ENCODE measurements at places on chromosomes 2 and 18.

GRCh38 chr2:110116033-110116710 lies 550 bp upstream of the MALL start:
- no peaks in the 10 kb centered on the region for H3K36me3 ChIP-seq
- no peak for DNase-seq
- H3K27ac ChIP-seq: no peak overlapping the region
- H3K27me3 ChIP-seq: peaks cover 2% of the 10 kb centered on the region
- H3K4me3 ChIP-seq: no peak overlapping the region

- no peak overlapping the region for H3K4me3 ChIP-seq
- H3K27ac ChIP-seq: no peak overlapping the region
- H3K27me3 ChIP-seq: peaks cover 38% of the 10 kb centered on the region
- no peaks in the 10 kb centered on the region for H3K4me1 ChIP-seq
- no peaks in the 10 kb centered on the region for H3K36me3 ChIP-seq
Observed at GRCh38 chr2:136407117-136407951, 289.4 kb upstream of the CXCR4 start.

- peaks cover 3% of the 10 kb centered on the region for H3K27me3 ChIP-seq
- H3K27ac ChIP-seq: no peak overlapping the region
- H3K4me3 ChIP-seq: no peak overlapping the region
- no peak for DNase-seq
- H3K4me1 ChIP-seq: no peaks in the 10 kb centered on the region
Observed at GRCh38 chr2:64498438-64498837, 25.7 kb upstream of the AFTPH start.

DNA sequence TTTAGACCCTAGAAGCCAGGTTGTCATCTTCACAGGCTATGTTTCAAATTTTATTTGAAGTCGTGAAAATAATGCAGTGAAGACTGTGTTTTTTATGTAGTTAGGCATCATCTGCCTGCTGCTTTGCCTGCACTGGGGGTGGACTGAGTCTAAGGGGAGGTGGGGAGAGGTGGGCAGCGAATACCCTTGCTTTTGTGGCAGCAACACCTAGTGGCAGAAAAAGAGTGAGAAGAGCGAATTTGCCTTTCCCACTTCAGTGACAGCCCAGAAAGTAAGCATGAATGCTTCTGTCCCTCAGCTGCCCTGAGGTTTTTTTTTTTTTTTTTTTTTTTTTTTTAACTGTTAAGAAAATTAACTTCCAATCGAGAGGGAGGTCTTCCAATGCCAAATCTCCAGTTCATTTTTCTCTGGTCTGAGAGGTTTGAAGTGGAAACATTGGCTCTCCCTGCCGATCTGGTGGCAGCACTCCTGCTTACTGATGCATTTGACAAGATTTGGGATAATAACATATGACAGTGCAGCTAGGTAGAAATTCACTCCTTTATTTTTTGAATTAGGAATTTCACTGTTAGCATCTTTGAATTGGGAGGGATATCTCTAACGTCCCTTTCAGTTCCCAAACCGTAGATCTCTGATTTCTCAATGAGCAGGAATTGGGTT lies 60.3 kb upstream of the LYPD6B start:
- H3K4me3 ChIP-seq: no peak overlapping the region
- H3K27me3 ChIP-seq: no peaks in the 10 kb centered on the region
- no peaks in the 10 kb centered on the region for H3K36me3 ChIP-seq
- H3K4me1 ChIP-seq: no peaks in the 10 kb centered on the region
- H3K27ac ChIP-seq: no peak overlapping the region
- DNase-seq: no peak

- H3K4me3 ChIP-seq: no peak overlapping the region
- H3K27ac ChIP-seq: no peak overlapping the region
- H3K4me1 ChIP-seq: no peaks in the 10 kb centered on the region
- DNase-seq: no peak
- no peaks in the 10 kb centered on the region for H3K27me3 ChIP-seq
Observed at GRCh38 chr2:151716721-151717120, 17.6 kb downstream of the NEB start.

DNA sequence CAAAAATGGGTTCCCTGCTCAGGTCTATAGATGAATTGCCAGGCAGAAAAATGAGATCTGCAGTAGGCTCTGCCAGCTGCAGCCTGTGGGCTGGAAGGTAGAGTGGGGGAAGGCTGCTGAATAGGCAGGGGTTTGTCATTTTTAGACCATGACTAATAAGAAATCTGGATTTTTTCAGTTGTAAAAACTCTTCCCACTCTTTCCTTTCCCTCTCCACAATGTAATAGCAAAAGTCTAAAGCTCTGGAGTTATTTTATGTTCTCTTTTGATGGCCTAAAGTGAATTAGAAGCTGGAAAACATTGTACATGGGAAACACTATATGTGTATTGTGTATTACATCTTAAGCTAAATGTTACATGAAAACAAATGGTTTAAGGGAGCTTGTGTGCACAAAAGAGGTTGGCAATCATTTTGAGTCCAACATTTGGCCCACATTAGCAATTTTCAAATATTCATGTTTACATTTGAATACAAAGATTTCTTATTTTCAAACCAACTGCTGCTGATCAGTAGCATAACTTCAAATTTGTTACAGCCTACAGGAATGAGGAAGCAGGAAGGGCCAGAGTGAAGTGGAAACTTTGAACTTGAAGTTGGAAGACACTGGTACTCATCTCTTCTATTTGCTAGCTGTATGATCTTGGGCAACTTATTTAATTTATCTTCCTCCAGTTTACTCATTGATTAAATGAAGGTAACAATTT lies 407.1 kb downstream of the SLC4A3 start:
- no peaks in the 10 kb centered on the region for H3K4me1 ChIP-seq
- DNase-seq: no peak
- no peak overlapping the region for H3K27ac ChIP-seq
- no peaks in the 10 kb centered on the region for H3K27me3 ChIP-seq
- H3K36me3 ChIP-seq: no peaks in the 10 kb centered on the region
- H3K4me3 ChIP-seq: no peak overlapping the region

DNA sequence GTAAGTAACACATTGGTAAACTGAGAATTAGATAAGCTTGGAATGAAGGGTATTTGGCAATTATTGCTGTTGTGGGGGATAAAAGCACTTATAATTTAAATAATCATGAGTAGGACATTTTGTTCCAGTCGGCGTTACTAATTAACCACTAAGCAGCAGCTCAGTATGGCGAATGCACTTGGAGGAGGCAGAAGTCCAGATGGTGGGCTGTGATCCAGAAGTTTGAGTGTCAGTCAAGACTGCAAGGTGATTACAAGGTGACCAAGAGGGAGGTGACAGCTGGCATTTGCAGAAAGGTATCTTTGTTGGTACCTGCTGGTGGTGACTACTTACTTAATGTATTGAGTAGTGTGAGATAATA lies 643.6 kb upstream of the FAM98A start:
- H3K36me3 ChIP-seq: no peaks in the 10 kb centered on the region
- H3K4me3 ChIP-seq: no peak overlapping the region
- no peaks in the 10 kb centered on the region for H3K4me1 ChIP-seq
- no peaks in the 10 kb centered on the region for H3K27me3 ChIP-seq
- no peak for DNase-seq

DNA sequence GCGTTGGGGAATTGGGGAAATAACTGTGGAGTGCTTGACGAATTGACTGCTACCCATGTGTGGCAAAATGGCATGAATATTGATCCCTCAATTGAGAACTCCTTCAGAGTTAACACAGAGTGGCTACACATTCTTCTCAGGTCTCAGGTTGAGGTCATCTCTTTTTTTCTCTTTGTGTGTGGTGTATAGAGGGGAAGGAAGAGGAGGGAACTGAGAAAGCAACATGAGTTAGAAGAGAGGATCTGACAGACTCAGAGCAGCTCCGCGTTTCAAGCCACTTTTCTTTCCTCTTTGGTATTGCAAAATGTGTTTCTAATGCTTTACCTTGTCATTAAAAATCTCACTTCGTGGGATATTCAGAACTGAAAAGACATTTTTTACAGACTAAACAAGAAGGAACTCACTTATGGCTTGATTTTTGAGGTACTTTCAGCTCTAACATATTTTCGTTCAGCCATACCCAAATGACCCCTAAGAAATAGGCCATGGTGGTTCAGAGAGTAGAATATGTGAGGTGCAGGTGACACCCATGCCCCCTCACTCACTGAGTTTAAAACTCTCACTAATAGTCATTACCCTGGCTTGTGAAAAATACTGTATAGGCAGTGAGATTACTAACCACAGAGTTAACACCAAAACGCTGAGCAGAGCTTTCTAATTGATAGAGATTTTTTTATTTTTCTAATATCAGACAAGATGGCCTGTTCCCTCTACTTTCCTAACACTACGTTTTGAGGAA lies 22.5 kb downstream of the STAT4 start:
- DNase-seq: no peak
- H3K36me3 ChIP-seq: peaks cover 22% of the 10 kb centered on the region
- H3K27ac ChIP-seq: peak overlapping the region; percentile 84
- no peaks in the 10 kb centered on the region for H3K27me3 ChIP-seq
- H3K4me3 ChIP-seq: no peak overlapping the region

- no peak overlapping the region for H3K27ac ChIP-seq
- no peaks in the 10 kb centered on the region for H3K36me3 ChIP-seq
- no peaks in the 10 kb centered on the region for H3K27me3 ChIP-seq
- H3K4me3 ChIP-seq: no peak overlapping the region
Observed at GRCh38 chr2:54845094-54845493, 121.6 kb downstream of the EML6 start.

DNA sequence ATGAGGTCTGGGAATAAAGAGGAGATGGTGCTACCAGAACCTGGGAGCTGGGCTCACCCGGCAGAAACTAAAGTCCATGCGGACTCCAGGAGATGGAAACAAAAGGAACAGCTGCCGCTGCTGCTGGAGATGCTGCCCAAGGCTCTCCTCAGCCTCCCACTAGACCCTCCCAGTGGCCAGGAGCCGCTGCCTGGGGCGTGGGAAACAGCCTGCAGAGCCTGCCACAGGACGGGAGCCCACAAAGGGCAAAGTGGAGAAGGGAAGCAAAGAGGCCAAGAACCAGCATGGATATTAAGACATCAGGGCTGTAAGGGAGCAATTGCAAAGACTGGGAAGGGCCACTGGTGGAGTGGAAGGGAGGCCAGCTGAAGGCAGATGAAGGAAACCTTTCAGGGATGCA lies 179.6 kb downstream of the NCK2 start:
- H3K27me3 ChIP-seq: no peaks in the 10 kb centered on the region
- H3K4me3 ChIP-seq: no peak overlapping the region
- H3K4me1 ChIP-seq: peaks cover 27% of the 10 kb centered on the region
- H3K36me3 ChIP-seq: no peaks in the 10 kb centered on the region

GRCh38 chr2:211281430-211282073 lies 725.2 kb downstream of the CPS1 start:
- no peak for DNase-seq
- H3K27ac ChIP-seq: no peak overlapping the region
- H3K4me3 ChIP-seq: no peak overlapping the region

DNA sequence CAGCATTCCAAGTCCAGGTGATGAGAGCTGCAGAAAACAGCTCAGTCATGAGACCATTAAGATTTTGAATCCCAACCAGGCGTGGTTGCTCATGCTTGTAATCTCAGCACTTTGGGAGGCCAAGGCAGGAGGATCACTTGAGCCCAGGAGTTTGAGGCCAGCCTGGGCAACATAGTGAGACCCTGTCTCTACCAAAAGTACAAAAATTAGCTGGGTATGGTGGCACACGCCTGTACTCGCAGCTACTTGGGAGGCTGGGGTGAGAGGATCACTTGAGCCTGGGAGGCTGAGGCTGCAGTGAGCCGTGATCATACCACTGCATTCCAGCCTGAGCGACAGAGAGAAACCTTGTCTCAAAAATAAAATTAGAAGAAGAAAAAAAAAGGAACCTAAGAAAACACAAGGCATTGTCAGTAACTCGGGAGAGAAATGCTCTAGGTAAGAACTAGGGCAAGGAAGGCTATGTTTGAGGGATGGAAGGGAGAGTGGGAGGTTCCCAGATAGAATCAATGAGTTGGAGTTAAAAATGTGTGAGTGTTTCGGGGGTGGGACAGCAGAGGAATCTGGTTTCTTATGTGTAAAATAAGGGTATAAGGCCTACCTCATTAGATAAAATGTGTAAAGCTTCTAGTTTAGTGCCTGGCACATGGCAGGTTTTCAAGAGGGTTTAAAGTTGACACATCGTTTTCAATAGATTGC lies 23.3 kb upstream of the MTA3 start:
- peaks cover 4% of the 10 kb centered on the region for H3K27me3 ChIP-seq
- no peak for DNase-seq
- H3K4me1 ChIP-seq: no peaks in the 10 kb centered on the region
- no peak overlapping the region for H3K4me3 ChIP-seq
- no peaks in the 10 kb centered on the region for H3K36me3 ChIP-seq
- no peak overlapping the region for H3K27ac ChIP-seq

- H3K4me1 ChIP-seq: peaks cover 14% of the 10 kb centered on the region
- H3K27ac ChIP-seq: no peak overlapping the region
- DNase-seq: no peak
- no peaks in the 10 kb centered on the region for H3K36me3 ChIP-seq
- no peaks in the 10 kb centered on the region for H3K27me3 ChIP-seq
Observed at GRCh38 chr18:75200071-75200470, 8.9 kb downstream of the PTGR3 start.

DNA sequence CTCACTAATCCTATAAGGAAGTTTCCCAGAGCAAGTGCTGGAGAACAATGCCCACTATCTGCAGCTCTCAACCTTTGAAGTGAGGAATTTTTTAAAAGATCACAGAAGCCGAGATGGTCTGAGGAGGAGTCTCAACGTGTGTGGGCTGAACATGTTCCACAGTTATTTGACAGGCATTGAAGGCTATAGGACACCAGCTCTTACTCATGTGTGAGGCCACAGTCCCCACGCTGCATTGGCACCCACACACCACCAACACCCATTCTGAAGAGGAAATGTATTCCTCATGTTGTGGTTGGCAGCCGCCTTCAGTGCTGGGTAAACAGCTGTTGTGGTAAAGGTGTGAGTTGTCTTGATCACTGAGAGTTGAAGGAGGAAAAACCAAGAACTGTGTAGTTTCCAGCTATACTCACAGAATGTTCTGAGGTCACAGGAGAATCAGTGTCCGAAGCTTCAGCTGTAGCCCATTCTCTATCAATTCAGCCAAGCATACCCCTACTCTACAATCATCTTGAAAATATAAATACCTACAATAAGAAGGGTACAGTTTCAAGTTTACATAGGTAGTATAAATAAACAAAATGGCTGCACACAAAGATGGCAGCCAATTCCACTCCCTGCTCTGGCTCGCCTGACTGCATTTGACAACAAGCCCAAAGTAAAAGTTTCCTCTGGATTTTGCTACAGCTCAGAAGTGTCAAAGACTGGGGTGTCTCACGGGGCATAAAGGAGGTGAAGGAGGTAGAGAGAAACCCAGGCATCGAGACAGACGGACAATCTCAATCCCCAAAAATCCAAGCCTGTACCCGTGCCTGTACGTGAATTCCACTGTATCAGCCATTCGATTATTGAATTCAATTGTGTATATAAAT lies 12.1 kb downstream of the CD226 start:
- DNase-seq: peak; percentile 73
- no peaks in the 10 kb centered on the region for H3K27me3 ChIP-seq
- H3K27ac ChIP-seq: peak overlapping the region; percentile 76
- H3K4me3 ChIP-seq: peak overlapping the region; percentile 8

GRCh38 chr2:138665937-138666336 lies 114.3 kb downstream of the NXPH2 start:
- no peaks in the 10 kb centered on the region for H3K36me3 ChIP-seq
- no peak overlapping the region for H3K27ac ChIP-seq
- H3K4me3 ChIP-seq: no peak overlapping the region
- no peaks in the 10 kb centered on the region for H3K4me1 ChIP-seq
- H3K27me3 ChIP-seq: no peaks in the 10 kb centered on the region

GRCh38 chr2:147293991-147294824 lies 550.6 kb upstream of the ACVR2A start:
- H3K27ac ChIP-seq: peak overlapping the region; percentile 1
- no peak for DNase-seq
- no peaks in the 10 kb centered on the region for H3K27me3 ChIP-seq
- peaks cover 7% of the 10 kb centered on the region for H3K4me1 ChIP-seq
- no peak overlapping the region for H3K4me3 ChIP-seq

GRCh38 chr18:6891788-6892187 lies 162.3 kb downstream of the ARHGAP28 start:
- H3K4me1 ChIP-seq: no peaks in the 10 kb centered on the region
- H3K27me3 ChIP-seq: no peaks in the 10 kb centered on the region
- no peaks in the 10 kb centered on the region for H3K36me3 ChIP-seq
- DNase-seq: no peak
- no peak overlapping the region for H3K4me3 ChIP-seq
